A549 treated with CpdA at 1 μM for 4 hours (cell line): ENCODE measurements at places on chromosomes 2 and 18. TPM values are rescaled to one million over a fixed set of nuclear protein-coding genes. Genes with fewer than 3 reads are reported as not detected.

ALPP gene
- 0.23 to 0.37 TPM (median 0.35 TPM) in 5 replicates for total RNA-seq

FBXO41 gene
- 4.6 to 6.4 TPM (median 5.1 TPM) in 5 replicates for total RNA-seq

SERPINB2 gene
- 0.06 to 0.08 TPM (median 0.07 TPM) in 3 of 5 replicates, not detected in the others for total RNA-seq

RAX gene
- total RNA-seq = not detected in 5 replicates

MDH1 gene
- total RNA-seq = 233 to 257 TPM (median 253 TPM) in 5 replicates

ABCG8 gene
- total RNA-seq = not detected in 5 replicates

TBR1 gene
- total RNA-seq = 0.03 TPM in 1 of 5 replicates, not detected in the others

WDR35 gene
- 12.9 to 21.6 TPM (median 14.9 TPM) in 5 replicates for total RNA-seq

DCAF17 gene
- total RNA-seq = 8.3 to 10.2 TPM (median 9.8 TPM) in 5 replicates

APOB gene
- total RNA-seq = 0.29 TPM in 1 of 5 replicates, not detected in the others

RBBP8 gene
- 21.6 to 36.8 TPM (median 24.2 TPM) in 5 replicates for total RNA-seq

ACOXL gene
- total RNA-seq = 0.02 TPM in 1 of 5 replicates, not detected in the others
